ENCODE measurements at places on chromosomes 2 and 18.

DNA sequence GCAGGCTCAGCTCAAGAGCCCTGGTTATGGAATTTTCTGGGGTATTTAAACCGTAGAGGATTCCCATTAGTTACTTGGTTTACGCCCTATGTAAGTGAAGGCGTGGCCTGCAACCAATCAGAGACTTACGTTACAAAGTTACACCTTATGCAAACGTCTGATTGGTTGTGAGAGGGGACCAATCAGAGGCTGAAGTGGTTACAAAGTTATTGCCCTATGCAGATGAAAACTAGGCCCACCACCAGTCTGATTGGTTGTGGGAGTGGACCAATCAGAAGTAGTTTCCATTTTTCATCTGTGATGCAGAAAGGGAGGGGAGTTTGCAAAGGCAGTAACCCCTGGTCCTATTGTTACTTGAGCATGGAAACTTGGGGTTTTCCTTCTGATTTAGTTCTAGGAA, 49.1 kb downstream of the DLGAP1 start:
- no peak for DNase-seq

GRCh38 chr2:221276601-221277000, 295.5 kb downstream of the EPHA4 start:
- no peak for DNase-seq

- no peak for DNase-seq
Observed at GRCh38 chr2:149622343-149622742, 34.8 kb upstream of the MMADHC start.

DNA sequence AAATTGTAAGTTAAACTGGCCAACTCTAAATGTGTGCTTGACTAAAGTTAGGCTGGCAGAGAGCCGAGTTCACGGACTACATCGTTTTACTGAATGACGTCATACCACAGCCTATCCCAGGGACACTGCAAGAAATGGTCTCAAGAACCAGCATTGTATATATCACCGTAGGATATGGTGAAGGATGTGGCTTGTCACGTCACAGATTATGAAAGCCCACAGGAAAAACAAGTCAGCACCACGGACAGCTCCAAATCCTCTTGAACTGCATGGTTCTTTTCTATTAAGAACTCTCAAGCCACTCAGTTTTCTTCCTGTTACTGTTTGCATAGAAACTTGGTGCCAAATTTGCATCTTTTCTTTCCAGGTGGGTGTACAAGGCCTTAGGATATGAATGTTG, 85.1 kb upstream of the ACAA2 start:
- no peak for DNase-seq

DNA sequence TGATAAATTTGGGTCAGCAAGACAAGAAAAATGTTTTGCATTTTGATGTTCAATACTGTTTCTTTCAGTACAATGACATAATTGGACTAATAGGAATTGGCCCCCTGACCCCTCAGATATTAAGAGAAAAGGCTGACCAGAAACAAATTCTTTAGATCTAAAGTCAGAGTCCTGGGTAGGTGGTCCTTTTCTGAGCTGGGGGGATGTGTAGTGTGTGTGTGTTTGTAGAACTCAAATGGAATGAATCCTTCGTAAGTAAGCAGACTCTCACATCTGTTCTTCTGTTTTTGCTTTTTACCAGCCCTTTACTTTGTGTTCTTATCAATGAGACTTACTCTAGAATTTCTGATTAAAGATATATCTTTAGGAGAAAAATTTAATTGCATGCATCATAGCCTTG, 327.7 kb downstream of the TGIF1 start:
- DNase-seq = no peak

DNA sequence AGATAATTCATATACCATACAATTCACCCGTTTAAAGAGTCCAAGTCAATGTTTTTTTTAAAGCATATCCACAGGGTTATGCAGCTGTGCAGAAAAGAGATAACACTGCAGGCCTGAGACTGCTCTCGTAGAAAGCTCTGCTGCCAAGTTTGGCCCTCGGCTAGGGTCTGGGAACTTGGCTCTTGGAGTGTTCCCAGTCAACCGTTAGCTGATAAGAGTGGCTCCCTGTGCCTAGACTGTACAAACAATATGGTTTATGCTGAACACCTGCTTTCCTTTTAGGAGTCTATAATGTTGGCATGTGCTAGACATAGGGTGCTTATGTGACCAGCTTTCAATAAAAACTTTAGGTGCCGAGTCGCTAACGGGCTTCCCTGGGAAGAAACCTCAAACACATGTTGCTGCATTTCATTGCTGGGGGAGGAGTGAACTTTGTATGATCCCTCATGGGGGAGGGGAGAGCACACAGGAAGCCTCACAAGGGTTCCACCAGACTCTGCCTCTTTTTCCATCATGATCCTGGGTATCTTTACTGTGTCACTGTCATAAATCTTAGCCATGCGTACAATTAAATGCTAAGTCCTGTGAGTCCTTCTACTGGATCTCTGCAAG, 34.7 kb downstream of the RFX8 start:
- peak; percentile 65 for DNase-seq

- no peak for DNase-seq
Observed at GRCh38 chr18:30562231-30562630, 480.3 kb downstream of the DSC3 start.

GRCh38 chr2:108200569-108200968, 39.2 kb upstream of the SULT1C3 start:
- DNase-seq = no peak

DNA sequence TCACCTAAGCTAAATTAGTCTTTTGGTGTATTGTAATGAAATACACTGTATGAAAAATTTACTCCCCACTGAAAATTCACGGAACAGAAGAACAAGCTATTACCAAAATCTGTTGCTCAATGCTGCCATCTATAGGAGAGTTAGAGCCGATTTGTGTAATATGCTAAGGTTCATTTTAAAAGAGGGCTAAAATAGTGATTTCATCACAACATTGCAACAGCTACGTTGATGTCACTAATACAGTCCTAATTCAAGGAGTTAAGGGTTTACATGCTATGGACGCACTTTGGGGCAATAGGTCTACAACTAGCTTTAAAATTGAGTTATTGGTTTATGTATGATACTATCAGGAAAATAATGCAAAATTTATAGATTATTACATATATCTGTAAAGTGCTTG, 3.0 kb upstream of the IRS1 start:
- no peak for DNase-seq

DNA sequence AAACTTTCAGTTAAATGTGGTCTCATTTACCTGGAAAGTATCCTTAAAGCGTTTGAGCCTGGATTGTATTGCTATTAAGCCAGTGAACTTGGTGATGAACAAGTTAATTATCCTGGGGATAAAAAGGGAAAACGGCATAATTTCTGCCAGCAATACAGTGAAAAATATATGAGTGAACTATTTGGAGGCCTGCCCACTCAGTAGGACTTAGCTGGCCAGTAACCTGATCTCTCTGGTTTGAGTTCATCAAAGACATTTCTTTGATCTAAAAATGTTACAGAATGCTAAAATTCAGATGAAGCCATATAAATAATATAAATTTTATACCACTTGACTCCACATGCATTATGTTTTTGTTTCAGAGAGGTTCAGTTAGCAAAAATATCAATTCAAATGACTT, 241.1 kb upstream of the VWC2L start:
- DNase-seq = no peak

DNA sequence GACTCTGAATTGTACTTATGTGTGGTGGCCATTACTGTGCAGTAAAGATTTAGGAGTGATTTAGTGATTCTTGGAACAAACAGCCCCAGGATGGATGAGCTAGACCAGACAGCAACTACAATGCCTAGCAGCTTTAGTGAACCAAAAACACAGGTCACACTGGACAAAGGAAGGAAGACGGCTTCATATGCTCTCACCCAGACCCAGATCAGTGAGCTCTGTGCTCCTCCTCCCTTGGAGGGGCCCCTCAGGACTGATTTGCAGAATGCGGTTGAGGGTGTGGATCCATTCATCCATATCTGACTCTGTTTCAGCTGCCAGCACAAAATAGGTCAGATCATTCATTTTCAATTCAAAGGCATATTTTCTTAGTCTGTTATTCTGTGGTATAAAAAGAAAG, 159.7 kb upstream of the CCDC195 start:
- no peak for DNase-seq

- no peak for DNase-seq
Observed at GRCh38 chr2:167924556-167924955, 322.8 kb downstream of the STK39 start.

DNA sequence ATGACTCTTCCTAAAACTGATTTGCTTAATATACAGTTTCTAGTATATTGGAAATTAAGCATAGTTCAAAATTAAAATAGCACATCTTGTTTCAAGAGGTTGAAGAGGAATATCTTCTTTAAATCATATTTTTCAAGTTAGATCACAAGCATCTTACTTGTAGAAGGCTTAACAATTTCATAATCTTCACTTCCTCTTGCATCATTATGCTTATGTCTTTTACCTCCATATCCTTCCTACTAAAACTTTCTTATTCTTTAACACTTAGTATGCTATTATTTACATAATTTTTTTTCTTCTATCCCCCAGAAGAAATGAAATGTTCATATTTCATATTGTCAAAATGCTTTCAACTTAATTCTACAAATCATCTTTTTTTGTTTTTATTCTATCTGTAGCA, 1354.9 kb upstream of the TMEFF2 start:
- no peak for DNase-seq

DNA sequence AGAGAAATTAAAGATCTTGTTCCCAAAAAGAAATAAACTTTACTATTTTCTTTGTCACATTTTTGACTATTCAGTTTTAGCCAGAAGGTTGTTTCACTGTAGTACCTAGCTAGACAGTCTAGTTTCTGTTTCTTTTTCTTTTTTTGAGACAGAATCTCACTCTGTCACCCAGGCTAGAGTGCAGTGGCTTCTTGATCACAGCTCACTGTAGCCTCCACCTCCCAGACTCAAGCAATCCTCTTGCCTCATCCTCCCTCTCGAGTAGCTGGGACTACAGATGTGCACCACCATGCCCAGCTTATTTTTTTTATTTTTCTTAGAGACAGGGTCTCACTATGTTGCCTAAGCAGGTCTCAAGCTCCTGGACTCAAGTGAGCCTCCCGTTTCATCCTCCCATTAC, 2.2 kb downstream of the RBM45 start:
- DNase-seq = no peak

DNA sequence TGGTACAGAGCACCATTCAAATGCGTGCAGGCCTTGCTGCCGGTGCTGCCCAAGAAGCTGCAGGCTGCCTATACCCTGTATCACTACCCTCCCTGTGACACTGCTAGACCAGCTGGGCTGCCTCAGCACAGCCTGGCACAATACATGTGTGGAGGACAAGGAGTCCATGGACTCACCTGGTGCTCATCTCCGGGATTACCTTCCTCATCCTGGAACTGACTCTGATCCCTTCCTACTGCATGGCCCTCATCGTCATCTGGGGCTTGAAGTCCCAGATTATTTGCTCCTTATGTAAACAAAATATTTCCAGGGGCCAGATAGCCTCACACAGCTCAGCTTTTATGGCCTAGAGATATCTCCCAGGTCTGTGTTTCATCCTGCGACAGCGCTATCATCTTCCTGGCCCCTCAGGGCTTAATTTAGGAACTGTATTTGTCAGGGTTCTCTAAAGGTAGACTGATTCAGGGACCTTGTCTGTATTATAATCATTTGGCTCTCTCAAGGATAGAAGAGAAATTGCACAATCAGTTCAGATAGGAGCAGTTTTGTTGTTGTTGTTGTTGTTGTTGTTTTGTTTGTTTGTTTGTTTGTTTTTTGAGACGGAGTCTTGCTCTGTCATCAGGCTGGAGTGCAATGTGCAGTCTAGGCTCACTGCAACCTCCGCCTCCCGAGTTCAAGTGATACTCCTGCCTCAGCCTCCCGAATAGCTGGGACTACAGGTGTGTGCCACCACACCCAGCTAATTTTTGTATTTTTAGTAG, 42.9 kb downstream of the WDR75 start:
- peak; percentile 17 for DNase-seq

GRCh38 chr18:62122330-62122729, 64.5 kb downstream of the PIGN start:
- DNase-seq = no peak

DNA sequence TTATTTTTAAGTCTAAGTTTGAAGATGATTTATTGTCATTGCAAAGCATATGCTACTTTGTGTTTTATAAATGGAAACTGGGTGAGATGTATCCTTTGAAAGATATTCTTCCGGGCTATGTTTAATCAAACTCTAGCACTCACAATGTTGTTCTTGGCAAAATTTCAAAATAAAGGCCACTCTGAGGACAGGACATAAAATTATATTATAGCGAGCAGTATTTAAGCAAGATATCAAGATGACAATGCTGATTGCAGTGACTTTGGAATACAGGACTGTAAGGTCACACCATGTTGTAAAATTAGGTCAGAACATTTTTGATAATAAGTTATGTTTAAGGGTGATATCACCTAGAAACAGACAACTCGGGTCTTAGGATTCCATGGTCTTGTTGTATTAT, 14.2 kb downstream of the RPRM start:
- DNase-seq = no peak

DNA sequence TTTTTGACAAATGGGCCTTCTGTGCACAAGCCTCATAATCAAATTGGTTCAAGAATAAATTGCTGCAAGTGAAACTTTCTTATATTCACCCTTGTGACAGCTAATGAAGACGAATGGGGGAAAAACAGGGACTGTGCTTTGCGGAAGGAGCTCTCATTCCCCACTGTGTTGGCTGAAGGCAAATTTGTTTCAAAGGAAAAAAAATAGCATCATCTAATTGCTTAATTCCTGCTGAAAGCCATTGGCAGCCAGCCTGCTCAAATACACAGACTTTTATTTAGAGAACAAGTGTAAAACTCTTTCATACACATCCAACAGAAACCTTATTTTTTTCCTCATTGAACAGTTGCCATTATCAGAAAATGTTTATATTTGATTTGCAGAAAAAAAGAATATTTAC, 172.3 kb downstream of the ARL6IP6 start:
- DNase-seq = no peak

- no peak for DNase-seq
Observed at GRCh38 chr2:127187831-127188230, 32.3 kb downstream of the CYP27C1 start.

- no peak for DNase-seq
Observed at GRCh38 chr2:234635284-234635683, 138.4 kb upstream of the ARL4C start.

- peak; percentile 37 for DNase-seq
Observed at GRCh38 chr2:96907115-96908041, 37.5 kb upstream of the SEMA4C start.

DNA sequence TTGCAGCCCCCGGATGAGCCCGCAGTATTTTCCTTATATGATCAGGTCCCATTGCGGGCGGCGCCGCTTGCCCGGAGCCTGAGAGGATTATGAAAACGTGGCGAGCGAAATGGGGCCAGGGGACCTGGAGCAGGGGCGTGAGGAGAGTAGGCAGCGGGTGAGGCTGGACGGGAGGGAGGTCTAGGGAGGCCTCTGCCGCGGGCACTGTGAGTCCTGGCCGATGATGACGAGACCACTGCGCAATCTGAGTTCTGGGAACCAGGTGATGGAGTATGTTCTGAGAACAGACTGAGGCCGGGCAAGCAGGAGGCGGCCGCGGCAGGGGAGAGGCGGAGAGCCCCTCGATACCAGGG, 790 bp upstream of the ACAA2 start:
- peak; percentile 50 for DNase-seq

- no peak for DNase-seq
Observed at GRCh38 chr2:221908518-221908917, 336.4 kb upstream of the EPHA4 start.
